ENCODE measurements at places on chromosomes 16 and 17.
A peak's percentile ranks its signal among the peaks of the same experiment; 100 is the strongest.

DNA sequence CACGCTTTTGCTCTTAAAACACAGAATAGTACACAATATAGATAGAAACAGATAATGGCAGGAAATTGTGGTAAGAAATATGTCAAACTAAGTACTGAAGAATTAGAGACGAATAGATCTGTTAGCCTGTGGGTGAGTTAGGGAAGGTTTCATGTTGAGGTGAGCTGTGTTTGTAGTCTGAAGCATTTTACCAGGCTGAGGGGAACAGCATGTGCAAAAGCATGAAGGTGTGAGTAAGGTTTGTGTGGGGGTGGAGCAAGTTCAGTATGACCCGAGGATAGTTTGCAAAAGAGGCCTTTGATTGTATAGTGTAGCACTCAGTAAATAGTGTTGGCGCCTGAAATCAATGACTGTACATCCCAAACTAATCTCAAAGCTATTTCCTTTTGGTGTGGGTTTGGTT lies 13.8 kb downstream of the IGSF6 start:
- DNase-seq = no peak

- no peak for DNase-seq
Measured at GRCh38 chr17:41651625-41652460, 27.5 kb upstream of the KRT17 start.

GRCh38 chr17:73644145-73645049 lies at the start of gene SDK2:
Gene SDK2 (minus strand): TSS chr17:73644445. CDS start chr17:73644088, 357 bp downstream.
- peak; percentile 36 for DNase-seq

GRCh38 chr16:89402962-89403361 lies 87.4 kb downstream of the ANKRD11 start:
- DNase-seq = peak; percentile 27

- DNase-seq = no peak
Measured at GRCh38 chr16:75063549-75064088, 53.0 kb downstream of the LDHD start.

GRCh38 chr16:54326266-54326662 lies 39.7 kb upstream of the IRX3 start:
- DNase-seq = no peak

DNA sequence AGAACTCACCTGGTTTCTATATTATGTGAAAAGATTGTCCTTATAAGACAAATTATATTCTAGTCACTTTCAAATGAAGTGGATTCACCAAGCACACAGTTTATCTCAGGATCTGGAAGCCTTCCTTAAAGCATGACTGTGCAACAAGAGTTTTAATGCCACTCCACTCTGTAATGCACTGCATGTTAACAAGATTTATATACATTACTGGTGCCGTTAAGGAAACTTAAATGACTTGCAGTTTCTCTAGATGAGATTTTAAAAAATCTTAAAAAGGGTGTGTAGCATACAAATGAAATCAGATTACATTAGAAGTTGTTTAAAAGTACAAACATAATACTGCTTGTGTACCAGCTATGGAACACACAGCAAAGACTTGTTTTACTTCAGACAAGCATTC lies 150.8 kb downstream of the SNX11 start:
- no peak for DNase-seq

GRCh38 chr17:74987909-74988711 lies 678 bp downstream of the CDR2L start:
- DNase-seq = peak; percentile 70

DNA sequence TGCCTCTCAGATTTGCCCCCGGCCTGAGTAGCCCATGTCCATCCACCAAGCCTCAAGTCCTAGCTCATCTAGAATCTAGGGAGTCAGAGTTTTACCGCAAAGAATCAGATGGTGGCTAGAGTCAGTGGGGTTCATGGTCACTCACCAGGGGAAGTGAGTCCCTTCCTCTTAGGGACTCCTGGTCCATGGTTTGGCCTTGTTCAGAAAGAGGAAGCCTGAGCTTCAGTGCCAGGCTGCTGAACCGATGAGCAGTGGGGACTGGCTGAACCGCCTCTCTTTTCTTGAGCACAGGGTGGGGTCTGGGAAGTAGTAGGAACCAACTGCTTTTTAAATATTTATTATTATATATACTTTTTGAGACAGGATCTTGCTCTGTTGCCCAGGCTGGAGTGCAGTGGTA lies 160.3 kb downstream of the NTN1 start:
- DNase-seq = peak; percentile 47

DNA sequence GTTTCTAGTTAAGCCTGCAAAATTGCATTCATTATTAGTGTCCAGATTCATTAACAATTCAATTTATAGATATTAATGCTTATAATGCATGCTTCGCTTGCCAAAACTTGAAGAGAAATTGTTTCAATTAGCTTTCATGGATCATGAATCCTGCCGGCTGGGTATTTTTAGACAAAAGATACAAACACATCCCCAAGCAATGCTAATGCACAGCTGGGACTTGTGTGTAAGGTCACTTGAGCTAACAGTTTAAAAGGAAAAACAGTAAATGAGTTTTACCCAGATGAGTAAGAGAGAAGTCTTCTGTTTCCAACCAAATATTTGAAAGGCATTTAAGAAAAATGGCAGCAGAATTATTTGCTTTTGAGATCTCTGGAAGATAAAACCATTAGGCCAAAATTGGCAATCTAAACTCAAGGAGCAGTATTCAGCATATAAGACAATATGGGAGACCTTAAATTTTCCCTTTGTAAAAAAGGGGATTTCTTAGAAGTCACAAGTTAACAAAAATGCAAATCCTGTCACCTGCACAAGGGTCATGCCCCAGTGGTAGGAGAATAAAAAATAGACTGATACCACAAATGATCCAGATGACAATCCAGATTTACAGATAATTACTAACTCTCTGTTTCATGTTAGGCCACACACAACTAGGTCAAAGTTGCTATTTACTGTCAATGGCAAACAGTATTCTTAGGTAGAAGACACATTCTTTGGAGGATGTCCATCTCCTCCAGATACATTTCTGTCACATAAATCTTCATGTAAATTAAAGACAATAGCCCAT lies 418.4 kb upstream of the PMFBP1 start:
- DNase-seq = no peak

DNA sequence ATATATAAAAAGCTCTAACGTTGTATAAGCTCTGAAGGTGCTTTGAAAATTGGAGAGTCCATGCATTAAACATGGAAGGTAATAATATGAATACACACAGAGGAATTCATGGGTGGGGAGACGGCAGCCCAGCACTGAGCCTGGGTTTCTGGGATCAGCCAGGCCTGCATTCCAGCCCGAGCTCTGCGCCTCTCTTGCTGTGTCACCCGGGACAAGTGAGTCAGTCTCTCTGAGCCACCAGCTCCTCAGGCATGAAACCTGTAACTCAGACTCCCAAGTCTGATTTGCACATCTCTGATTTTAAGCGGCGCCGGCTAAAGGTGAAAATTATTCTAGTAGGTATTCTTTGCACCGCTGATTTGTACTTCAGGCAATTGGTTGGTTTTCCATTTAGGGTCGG lies 238.8 kb downstream of the MRTFB start:
- no peak for DNase-seq

- DNase-seq = no peak
Measured at GRCh38 chr16:5321930-5322329, 224.3 kb upstream of the EEF2KMT start.

DNA sequence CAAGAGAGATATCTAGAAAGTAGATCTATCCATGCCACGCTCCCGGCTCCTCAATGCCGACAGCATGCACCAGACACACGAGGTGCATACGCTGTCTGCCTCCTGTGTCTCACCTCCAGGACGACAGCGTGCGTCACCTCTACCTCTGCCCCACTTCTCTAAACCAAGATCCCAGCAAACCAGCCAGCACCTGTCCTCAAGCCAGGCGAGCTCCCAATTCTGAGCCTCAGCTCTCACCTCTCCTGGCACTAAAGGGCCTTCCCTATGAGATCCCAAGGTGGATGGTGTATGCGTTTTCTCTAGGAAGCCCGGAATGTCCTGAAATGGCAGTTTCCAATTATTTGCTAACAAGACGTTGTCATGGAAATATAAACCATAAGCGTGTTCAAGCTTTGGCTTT lies 36.2 kb upstream of the RCVRN start:
- no peak for DNase-seq

DNA sequence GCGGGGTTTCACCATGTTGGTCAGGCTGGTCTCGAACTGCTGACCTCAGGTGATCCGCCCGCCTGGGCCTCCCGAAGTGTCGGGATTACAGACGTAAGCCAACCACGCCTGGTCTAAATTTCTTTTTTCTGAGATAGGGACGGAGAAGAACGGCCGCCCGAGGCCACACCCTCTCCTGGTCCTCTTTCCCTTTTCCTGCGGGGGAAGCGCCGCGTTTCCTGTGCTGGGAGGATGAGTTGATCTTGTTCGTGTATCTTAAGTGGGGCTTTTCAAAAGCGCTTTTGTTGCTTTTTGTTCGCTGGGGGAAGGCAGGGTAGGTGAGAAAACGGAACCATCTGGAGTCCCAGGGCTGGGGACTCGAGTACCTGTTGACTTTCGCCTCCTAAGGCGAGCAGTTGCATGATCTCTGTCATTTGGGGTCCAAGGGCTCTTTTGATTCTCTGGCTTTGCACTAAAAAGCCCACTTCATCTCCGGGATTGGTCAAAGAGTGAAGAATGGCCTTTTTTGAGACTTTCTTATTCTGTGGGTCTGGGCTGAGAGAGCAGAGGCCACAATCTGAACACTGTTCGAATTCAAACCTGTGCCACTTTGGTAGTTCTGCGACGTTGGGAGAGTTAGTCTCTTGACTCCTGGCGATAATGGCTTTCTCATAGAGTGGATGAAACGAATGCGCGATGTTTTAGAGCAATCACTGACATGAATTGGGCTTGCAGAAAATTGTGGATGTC lies 1.3 kb downstream of the FUS start:
- peak; percentile 76 for DNase-seq

DNA sequence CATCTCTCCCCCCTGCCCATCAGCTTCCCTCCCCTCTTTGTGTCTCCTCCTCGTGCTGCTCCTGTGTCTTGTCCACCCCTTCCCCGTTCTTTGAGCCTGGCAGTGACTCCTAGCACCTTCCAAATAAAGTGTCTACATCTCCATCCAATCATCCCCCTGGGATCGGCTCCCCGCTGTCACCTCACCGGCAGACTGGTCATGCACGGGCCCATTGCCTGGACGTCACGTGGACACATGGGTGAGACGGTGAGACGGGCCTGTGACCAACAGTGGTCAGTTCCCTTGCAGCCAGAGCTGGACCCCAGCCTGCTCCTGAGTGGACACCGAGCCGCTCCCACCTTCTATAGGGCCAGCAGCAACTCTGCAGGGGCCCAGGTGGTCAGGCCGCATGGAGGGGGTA lies 46.4 kb downstream of the COTL1 start:
- DNase-seq = no peak

DNA sequence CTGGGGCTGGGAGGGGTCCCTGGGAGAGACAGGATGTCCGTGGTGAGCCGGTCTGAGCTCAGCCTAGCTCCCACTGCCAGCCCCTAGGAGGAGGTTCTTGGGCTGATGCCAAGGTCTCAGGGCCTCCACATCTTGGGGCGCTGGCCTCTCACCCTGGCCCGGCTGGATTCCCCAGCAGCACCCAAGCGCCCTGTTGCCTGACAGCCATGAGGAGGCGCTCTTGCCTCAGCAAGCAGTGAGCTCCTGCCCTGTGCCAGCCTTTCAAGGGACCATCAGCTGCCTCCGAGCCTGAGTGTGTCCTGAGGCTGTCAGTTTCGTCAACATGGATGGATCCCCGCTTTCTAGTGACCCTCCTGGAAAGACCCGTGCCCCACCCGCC lies 234.9 kb upstream of the CIBAR2 start:
- peak; percentile 38 for DNase-seq

DNA sequence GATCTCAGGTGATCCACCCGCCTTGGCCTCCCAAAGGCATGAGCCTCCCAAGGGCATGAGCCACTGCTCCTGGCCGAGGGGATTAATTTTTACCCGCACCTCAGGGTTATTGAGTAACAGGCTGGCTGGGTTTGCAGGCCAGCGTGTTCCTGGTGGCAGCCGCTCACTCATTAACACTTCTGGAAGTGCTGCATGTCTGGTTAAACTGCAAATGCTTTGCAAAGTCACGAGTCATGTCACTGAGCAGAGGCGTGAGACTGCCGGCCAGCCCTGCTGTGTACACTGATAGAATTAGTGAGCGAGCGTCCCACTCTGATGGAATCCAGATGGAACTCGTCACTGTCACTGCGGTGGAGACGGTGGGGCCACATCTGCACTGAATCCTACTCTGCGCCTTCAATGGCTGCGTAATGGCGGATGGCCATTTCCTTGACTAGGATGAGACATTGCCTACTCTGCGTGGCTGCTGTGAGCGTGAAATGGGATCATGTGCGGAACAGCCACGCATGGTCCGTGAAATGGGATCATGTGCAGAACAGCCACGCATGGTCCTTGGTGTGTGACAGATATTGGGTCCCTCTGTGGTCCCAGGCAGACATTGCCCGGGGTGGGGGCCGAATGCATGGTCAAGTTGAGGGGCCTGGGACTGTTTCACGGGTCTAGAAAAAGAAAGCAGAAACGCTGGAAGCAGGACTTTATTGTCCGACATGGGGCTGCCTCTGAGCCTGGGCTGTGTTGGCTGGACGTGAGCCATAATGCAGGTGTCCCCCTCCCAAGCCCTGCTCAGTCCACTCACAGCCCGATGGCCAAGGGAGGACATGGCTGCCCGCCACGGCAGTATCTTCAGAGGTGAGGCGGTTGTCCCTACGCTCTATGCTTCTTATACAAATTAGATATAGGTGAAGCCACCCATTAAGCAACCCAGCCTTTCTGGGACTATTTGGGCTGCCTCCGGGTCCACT lies 740 bp upstream of the SLC5A10 start:
- DNase-seq = no peak

GRCh38 chr17:21377705-21378396 lies 1.7 kb downstream of the KCNJ12 start:
- no peak for DNase-seq

DNA sequence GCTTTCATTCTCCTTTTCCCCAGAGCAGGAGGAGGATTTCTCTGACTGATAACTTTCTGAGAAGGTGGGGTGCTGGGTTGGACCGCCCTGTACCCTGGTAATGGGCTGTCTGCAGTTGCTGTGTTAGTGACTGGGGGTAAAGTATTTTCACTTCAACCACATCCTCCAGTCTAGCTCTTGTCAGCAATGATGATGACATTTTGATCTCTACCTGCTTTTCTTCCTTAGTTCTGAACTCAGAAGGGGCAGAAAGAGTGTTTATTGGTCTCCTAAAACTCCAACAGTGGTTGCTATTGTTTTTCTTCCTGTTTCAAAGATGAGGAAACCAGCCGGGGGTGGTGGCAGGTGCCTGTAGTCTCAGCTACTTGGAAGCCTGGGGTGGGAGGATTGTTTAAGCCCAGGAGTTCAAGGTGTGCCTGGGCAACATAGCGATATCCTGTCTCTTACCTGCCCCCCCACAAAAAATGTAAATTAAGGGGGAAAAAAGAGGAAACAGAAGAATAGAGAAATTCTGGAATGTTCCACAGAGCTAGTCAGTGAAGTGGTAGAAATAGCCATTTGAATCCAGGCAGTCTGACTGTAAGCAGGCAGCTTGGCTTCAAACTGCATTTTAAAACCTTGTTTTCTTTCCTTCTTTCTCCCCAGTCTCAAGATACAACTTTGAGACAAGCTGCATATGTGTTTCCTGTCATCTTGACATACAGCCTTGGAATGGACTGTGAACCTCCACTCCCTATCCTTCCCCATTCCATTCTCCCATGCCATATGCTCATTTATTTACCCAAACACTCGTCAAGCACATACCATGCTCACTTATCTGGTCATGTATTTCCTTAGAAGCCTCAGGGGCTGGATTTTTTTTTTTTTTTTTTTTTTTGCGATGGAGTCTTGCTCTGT lies 3.3 kb upstream of the N4BP1 start:
- DNase-seq = peak; percentile 61

GRCh38 chr16:84109598-84110335 lies 7.0 kb downstream of the MBTPS1 start:
- peak; percentile 37 for DNase-seq

- DNase-seq = no peak
Measured at GRCh38 chr16:24918641-24919040, 72.9 kb downstream of the SLC5A11 start.

Data from suppressor macrophage (primary cell).